Body of pancreas (tissue), 4 donors: ENCODE measurements at places on chromosomes 13 and 19. TPM values are rescaled to one million over a fixed set of nuclear protein-coding genes. Genes with fewer than 3 reads are reported as not detected.

ZNF415 gene
- 6.9 TPM for total RNA-seq

DNM2 gene
- total RNA-seq: 158 TPM

COX6B2 gene
- 1.6 TPM for total RNA-seq

MCEMP1 gene
- total RNA-seq: not detected

EID2B gene
- 3.9 TPM for total RNA-seq

SRRM5 gene
- 0.33 TPM for total RNA-seq

- H3K27ac ChIP-seq: peak overlapping the region; percentile 87
- no peaks in the 10 kb centered on the region for H3K27me3 ChIP-seq
- DNase-seq: peak; percentile 11
- peaks cover 3% of the 10 kb centered on the region for H3K36me3 ChIP-seq
- peaks cover 19% of the 10 kb centered on the region for H3K4me1 ChIP-seq
Measured at GRCh38 chr19:40691421-40692211, 1.2 kb upstream of the NUMBL start.

DNA sequence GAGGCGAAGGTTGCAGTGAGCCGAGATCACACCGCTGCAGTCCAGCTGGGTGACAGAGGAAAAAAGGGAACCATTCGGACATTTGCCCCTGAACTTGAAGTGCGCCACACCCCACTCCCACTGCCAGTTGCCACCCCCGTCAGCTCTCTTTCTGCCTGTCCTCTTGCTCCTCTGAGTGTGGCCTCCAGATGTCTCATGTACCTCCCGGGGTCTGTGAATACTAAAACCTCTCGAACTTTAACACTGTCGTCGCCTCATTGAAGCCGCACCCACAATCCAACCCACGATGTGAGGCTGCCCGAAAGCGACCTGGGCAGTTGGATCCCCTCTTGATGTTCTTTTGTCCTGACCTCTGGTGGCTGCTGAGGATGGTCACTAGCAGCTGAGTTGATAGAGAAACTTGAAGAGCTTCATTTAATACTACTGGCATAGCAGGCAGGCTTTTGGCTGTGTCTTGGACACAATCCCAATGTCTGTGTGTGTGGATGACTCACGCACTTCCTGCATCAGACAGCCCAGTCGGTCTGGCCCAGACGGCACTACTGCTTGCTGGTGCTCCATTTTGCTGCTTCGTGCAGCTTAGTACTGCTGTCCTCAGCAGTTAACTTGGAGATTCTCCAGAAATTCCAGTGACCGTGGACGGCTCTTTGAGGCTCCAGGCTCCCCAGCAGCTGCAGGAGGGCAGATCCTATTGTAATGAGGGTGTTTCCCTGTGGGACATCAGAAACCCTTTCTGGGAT lies 4.2 kb downstream of the FPR3 start:
- DNase-seq: peak; percentile 29
- no peaks in the 10 kb centered on the region for H3K36me3 ChIP-seq
- no peak overlapping the region for H3K4me3 ChIP-seq
- H3K4me1 ChIP-seq: no peaks in the 10 kb centered on the region
- peak overlapping the region; percentile 66 for H3K27ac ChIP-seq

- no peak overlapping the region for H3K4me3 ChIP-seq
- no peaks in the 10 kb centered on the region for H3K36me3 ChIP-seq
- H3K27me3 ChIP-seq: no peaks in the 10 kb centered on the region
- no peaks in the 10 kb centered on the region for H3K4me1 ChIP-seq
Measured at GRCh38 chr13:96810104-96810503, 184.2 kb downstream of the OXGR1 start.

DNA sequence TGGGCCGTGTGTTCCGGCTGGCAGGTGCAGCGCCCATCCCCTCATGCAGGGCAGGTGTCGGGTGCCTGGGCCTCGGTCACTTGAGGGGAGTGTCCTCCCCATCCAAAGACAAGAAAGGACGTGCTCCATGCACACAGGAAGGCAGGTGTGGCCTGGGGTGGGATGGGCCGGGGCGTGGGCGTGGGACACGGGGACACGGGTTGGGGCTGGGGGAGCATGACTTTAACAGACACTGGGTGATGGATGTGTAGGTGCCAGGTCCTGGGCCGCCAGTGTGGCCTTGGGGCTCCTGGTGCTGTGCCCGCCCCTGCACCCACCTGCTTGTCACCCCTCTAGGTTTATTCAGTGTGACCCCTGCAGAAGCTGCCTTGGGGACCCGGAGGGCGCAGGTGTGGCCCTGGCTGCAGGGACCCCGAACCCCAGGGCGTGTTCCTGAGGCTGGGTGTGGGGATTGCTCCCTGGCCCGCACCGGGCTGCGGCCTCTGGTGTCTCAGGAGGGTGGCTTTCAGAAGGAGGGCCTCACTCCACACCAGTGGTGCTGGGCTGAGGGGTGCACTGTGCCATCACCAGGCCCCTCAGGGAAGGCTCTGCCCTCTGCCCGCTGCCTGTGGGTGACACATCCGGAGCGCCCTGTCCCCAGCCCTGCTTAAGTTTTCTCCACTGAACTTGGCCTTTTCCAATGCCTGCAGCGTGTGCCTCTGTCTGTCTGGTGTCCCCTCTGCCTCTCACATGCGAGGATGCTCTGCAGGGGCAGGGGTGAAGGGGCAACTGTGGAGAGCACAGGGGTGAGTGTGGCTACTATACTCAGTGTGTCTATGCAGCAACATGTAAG lies 5.2 kb downstream of the TMEM255B start:
- no peak overlapping the region for H3K4me3 ChIP-seq
- H3K27me3 ChIP-seq: no peaks in the 10 kb centered on the region
- H3K36me3 ChIP-seq: no peaks in the 10 kb centered on the region
- no peak for DNase-seq

GRCh38 chr13:26422036-26422435 lies 135.4 kb upstream of the WASF3 start:
- H3K27me3 ChIP-seq: no peaks in the 10 kb centered on the region
- H3K36me3 ChIP-seq: no peaks in the 10 kb centered on the region
- no peak for DNase-seq
- no peak overlapping the region for H3K4me3 ChIP-seq
- peaks cover 7% of the 10 kb centered on the region for H3K4me1 ChIP-seq

- no peak overlapping the region for H3K4me3 ChIP-seq
- no peaks in the 10 kb centered on the region for H3K36me3 ChIP-seq
Measured at GRCh38 chr19:405121-405965, 3.6 kb downstream of the C2CD4C start.

DNA sequence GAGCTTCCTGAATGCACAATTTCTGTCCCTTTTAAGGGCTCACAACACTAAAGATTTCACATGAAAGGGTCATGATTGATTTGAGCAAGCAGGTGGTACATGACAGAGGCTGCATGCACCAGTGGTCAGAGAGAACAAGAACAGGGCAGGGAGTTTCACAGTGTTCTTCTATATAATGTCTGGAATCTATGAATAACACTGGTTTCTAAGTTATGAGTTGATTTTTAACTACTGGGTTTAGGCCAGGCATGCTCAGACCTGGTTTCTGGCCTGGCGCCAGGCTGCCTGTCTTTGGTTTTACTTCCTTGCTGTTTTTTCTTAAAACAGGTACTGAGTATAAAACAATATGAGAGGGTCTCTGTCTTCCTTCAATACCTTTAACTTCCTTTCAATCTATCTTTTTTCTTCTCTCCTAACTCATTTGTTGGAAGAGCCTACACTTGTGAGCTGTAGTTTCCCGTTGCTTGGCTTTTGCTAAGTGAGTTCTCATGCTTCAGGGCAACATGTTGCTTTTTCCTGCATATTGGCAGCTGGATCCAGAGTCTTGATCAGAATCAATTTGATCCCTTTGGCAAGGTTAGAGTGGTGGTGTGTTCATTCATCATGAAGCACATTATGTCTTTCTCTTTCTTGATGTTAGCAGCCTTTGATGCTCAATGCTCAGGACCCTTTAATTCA lies 38.5 kb upstream of the FGF14 start:
- H3K27ac ChIP-seq: peak overlapping the region; percentile 28
- H3K4me1 ChIP-seq: peaks cover 18% of the 10 kb centered on the region
- no peaks in the 10 kb centered on the region for H3K36me3 ChIP-seq
- H3K27me3 ChIP-seq: no peaks in the 10 kb centered on the region
- peak; percentile 69 for DNase-seq
- no peak overlapping the region for H3K4me3 ChIP-seq

- H3K36me3 ChIP-seq: no peaks in the 10 kb centered on the region
- no peak overlapping the region for H3K4me3 ChIP-seq
- H3K27me3 ChIP-seq: no peaks in the 10 kb centered on the region
- no peak for DNase-seq
Measured at GRCh38 chr13:51953347-51954195, 57.7 kb downstream of the ATP7B start.
